T-helper 2 cell treated with Interferon-gamma antibody and Interleukin-4, amounts not matched to agents 5 μg/mL and 100 μg/mL, for 36 hours (primary cell): ENCODE measurements at places on chromosomes 2 and 18.

DNA sequence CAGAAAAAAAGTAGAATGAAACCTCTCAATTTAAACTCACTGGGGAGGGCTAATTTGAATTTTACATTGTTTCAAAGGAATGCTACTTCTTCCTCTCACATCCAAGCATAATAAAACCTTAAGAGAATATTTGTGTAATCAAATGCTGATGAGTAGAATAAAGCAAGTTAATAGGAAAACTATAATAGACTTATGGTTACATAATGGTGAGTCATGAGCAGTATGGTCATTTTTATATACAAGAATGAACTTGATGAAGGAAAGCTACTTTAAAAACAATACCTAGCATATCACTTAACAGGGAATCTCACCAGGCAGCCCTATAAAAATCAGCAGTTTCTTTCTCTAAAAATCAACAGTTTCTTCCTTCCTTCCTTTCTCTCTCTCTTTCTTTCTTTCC lies 80.3 kb downstream of the VSNL1 start:
- no peak overlapping the region for H3K4me3 ChIP-seq
- H3K27me3 ChIP-seq = no peaks in the 10 kb centered on the region
- DNase-seq = no peak
- no peaks in the 10 kb centered on the region for H3K36me3 ChIP-seq
- H3K4me1 ChIP-seq = no peaks in the 10 kb centered on the region

GRCh38 chr2:96083989-96084857 lies 32.1 kb downstream of the ADRA2B start:
- peaks cover 12% of the 10 kb centered on the region for H3K27me3 ChIP-seq
- peaks cover 4% of the 10 kb centered on the region for H3K4me1 ChIP-seq
- H3K4me3 ChIP-seq = no peak overlapping the region

DNA sequence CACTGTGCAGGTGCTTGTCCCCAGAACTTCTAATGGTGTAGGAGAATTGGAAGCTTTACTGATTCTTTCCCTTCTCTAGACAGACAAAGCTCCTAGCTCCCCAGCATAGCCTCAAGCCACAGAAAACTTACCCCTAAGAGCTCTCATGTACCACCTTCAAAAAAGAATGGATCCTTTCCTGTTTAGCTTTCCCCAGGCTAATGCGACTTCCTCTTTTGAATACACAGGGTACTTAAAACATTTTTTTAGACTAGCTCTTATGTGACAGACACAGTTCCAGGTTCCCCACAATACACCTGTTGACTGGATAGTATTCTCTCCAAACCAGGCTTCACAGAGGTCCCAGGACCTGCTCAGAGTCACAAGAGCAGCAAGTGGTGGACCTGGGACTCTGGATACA lies 8.3 kb downstream of the CTAGE1 start:
- no peaks in the 10 kb centered on the region for H3K4me1 ChIP-seq
- H3K27ac ChIP-seq = no peak overlapping the region
- no peaks in the 10 kb centered on the region for H3K36me3 ChIP-seq
- no peak overlapping the region for H3K4me3 ChIP-seq
- no peaks in the 10 kb centered on the region for H3K27me3 ChIP-seq

- no peak for DNase-seq
- H3K36me3 ChIP-seq = no peaks in the 10 kb centered on the region
- peaks cover 8% of the 10 kb centered on the region for H3K4me1 ChIP-seq
- no peak overlapping the region for H3K4me3 ChIP-seq
- H3K27me3 ChIP-seq = peaks cover 13% of the 10 kb centered on the region
- no peak overlapping the region for H3K27ac ChIP-seq
These were observed 21.5 kb upstream of the TMEM87B start for GRCh38 chr2:112033600-112033999.

DNA sequence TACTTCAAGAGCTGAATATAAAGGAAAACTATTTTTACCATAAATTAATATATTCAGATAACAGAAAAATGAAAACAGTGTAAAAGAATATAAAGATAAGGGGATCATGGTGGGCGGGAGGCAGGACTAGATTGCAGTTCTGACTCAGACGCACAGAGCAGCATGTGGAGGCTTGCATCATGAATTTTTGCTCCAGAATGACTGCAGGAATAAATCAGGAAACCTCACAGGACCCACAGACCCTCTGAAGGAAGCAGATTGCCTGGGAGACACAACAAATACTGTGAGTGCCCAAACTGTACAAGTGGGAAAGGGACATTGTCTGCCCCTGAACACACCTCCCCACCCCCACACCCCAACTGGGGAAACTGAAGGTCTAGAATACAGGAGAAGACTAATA lies 19.2 kb upstream of the SIGLEC15 start:
- H3K27ac ChIP-seq = no peak overlapping the region
- DNase-seq = no peak
- H3K4me1 ChIP-seq = peaks cover 4% of the 10 kb centered on the region
- no peak overlapping the region for H3K4me3 ChIP-seq

DNA sequence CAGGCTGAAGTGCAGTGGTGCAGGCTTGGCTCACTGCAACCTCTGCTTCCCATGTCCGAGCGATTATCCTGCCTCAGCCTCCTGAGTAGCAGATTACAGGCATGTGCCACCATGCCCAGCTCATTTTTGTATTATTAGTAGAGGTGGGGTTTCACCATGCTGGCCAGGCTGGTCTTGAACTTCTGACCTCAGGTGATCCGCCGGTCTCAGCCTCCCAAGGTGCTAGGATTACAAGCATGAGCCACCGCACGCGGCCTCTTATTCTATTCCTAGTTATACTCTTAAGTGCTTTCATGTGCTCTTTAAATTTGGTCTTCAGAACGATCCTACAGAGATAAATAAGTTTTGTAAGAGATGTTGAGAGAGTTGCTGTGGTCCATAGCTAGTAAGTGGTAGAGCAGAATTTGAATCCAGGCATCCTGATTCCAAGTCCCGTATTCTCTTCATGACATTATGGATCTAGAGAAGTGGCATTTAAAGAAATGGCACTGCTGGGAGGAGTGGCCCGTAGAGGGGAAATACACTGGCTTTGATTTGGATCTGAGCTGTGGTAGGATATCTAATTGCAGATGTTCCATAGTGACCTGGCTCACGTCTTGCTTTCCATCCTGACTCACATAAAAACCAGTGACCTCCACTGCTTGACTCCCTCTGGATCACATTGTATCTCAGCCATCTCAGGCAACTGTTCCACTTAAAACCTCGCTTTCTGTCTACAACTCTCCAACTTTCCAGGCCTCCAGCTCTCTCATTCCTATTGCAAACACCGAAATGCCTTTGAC lies 22.8 kb upstream of the ME2 start:
- peaks cover 14% of the 10 kb centered on the region for H3K27me3 ChIP-seq
- H3K4me3 ChIP-seq = no peak overlapping the region
- no peaks in the 10 kb centered on the region for H3K36me3 ChIP-seq
- H3K4me1 ChIP-seq = peaks cover 1% of the 10 kb centered on the region
- no peak overlapping the region for H3K27ac ChIP-seq
- no peak for DNase-seq

DNA sequence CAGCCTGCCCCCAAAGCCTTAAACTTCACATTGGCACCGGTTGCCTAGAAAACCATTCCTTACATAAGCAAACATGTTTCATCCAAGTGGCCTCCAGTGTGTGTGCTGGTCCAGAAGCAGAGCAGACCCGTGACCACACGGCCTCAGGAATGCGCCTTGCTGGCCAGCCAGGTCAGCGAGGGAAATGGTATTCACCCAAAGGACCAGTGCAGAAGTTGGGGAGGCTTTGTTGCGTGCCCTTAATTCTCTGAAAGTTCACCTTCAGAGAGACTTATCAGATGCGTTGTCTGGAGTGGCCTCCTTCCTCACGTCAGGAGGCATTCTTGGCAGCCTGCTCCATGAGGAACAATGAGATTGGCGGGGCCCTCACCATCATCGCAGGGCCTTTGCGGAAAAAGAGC lies 25.9 kb downstream of the NRP2 start:
- DNase-seq = no peak
- peaks cover 2% of the 10 kb centered on the region for H3K36me3 ChIP-seq
- no peaks in the 10 kb centered on the region for H3K27me3 ChIP-seq
- peaks cover 31% of the 10 kb centered on the region for H3K4me1 ChIP-seq
- H3K4me3 ChIP-seq = no peak overlapping the region
- H3K27ac ChIP-seq = no peak overlapping the region

- H3K4me1 ChIP-seq = no peaks in the 10 kb centered on the region
- DNase-seq = no peak
- no peaks in the 10 kb centered on the region for H3K36me3 ChIP-seq
- no peak overlapping the region for H3K27ac ChIP-seq
- no peaks in the 10 kb centered on the region for H3K27me3 ChIP-seq
These were observed 219.7 kb upstream of the STK17B start for GRCh38 chr2:196391149-196391479.
